CD4-positive, alpha-beta T cell treated with Interleukin-1 beta for 1 hour (primary cell): ENCODE measurements at places on chromosomes 12 and 14.

GRCh38 chr12:52436828-52437474 is 2.8 kb upstream of the KRT75 start:
- no peak for DNase-seq

DNA sequence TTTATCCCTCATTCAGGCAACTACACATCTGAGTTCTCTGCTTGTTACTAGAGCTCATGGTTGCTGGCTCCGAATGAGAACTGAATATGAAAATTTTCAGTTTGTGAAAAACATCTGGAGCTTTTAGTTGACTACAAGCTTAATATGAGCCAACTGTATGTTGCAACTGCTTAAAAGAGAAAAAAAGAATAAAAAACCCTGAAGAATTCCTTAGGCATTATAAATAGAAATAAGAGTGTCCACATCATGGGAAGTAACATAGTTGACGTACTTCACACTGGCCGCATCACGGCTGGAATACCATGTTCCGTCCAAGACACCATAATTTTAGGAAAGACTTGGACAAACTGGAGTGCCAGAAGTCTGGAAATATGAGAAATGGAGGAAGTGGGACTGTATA is 57.9 kb downstream of the PDE3A start:
- no peak for DNase-seq

DNA sequence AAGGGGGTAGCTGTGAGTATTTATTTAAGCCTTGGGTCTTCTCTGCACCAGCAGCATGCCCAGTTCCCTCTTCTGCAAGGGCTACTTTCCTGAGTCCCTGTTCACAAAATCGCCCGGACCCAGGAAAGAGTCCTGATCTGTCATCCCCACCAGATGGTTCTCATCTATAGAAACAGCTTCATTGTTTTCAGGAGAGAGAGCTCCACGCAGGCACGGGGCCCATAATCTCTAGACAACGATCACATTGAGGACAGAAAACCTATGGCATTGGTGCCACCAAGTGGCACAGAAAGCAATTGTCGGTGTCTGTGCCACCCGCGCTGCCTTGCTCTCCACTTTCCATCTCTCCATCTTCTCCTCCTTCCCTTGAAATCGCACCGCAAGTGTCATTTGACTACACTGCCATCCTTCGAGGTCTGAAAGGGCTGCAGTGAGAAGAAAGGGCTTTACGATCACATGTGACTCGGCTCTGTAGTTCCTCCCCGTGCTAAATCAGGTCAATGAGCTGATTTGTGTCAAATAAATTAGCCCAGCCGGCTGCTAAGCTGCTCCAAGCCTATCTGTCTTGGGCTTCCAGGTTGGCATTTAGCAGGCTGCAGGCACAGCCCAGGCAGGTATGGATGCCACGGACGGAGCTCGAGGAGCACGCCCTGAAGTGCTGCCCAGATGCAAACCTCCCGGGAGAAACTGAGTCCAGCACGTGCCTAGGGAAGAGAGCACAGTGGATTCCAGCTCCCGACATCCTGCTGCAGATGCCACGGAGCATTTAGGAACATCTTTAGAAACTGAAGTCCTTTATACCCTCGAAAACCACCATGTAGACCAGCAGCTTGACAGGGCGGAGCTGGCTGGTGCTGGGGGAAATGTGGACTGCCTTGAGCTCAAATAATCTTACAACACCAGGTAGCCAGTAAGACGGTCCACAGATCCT is 28.8 kb downstream of the SPRING1 start:
- peak; percentile 45 for DNase-seq

DNA sequence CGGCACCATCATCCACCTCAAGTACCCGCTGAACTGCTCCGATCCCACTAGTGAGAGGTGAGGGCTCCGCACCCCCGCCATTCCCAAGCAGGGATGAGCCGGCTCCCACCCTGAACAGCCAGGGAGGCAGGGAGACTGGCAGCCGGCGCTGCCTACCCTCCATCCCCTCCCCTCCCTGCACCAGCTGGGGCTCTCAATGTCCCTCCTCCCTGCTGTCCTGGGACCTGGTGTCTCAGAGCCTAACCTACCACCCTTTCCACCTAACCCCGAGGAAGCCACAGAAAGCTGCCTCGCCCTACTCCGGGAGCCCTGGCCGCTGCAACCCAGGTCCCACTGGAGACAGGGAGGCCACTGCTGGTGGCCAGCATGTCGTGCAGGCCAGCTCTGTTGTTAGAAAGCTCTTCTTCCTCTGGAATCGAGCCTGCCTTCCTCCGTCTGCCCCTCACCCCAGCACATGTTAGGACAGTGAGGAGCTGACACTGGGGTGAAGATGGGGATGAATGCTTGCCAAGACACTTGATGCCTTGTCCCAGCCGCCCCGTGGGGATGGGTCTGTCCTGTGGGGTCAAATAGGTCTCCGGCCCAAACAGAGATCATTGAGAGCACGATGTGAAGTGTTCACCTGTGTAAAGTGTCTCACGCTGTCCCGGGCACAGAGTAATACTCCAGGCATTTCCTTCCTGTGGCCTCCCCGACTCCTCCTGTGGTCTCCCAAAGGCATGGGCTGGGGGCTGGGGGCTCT is 1.1 kb downstream of the PTPN6 start:
- DNase-seq = no peak

DNA sequence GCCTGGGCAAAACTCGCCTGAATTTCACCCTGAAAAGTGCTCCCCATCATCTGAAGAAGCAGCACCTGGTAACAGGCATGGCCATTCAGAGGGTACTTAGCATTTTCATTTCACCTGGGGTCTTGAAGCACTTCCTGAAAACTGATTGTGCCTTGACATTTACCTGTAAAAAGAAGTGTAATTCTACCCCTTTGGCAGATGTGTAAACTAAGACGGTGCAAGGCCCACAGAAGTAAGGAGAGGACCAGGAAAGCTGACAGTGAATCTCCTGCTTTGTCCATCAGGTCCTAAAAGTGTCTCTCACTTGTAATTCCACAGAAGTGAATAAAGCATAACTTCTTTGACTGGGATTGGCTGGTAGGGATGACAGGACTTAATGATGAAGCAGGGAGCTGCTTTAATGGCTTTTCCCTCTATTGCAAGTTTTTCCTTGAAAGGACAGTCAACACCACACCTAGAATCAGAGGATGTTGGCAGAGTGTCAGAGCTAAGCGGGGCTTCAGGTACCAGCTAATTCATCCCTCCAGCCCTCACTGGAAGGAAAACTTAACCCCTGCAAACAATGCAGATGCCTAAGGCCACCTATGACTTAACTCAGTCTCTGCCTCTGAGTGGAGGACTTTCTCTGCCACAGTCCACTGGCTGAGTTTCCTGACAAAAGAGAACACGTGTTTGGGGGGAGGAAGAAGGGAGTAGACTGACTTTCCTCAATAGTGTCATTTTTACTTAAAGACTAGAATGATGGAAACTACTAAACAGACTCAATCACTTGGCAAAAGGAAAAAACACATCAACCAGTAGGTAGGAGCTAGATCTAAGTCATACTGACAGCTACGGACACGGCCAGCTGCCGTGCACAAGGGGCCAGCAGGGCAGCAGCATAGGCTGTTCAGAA is 74.7 kb downstream of the NUAK1 start:
- no peak for DNase-seq

DNA sequence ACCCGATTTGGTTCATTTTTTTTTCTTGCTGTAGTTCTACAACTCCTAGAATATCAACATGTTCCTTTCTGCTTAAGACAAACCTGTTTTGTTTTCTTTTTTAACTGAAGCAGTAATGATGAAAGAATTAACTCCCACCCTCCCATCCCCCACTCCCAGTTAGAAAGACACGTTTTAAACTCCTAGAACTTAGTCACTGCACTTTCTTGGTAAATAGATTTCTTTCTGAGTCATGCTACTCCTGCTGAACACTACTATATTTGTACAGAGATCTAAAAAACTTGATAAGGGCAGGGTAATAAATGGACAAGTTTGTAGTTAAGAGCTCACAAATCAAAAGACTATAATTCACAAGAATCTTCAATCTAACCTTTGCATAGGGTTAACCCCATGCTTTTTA is 118.9 kb upstream of the PTPRB start:
- no peak for DNase-seq

DNA sequence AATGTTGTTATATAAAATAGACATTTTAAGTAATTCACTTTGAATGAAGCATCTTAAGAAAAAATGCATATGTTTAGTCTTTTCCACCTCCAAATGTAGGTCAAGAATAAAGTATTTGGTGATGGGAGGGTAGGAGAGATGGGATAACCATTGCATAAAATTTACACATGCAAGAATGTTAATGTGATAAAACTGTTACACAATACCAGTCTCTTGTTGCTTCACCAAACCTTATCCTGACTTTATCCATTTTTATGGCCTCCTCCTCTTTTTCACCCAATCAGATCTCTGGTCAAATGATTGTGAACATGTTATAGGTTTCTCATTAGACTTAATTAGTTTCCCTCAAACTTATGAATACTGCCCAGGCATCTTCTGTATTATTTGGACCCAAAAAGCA is 994.5 kb upstream of the FLRT2 start:
- DNase-seq = no peak

DNA sequence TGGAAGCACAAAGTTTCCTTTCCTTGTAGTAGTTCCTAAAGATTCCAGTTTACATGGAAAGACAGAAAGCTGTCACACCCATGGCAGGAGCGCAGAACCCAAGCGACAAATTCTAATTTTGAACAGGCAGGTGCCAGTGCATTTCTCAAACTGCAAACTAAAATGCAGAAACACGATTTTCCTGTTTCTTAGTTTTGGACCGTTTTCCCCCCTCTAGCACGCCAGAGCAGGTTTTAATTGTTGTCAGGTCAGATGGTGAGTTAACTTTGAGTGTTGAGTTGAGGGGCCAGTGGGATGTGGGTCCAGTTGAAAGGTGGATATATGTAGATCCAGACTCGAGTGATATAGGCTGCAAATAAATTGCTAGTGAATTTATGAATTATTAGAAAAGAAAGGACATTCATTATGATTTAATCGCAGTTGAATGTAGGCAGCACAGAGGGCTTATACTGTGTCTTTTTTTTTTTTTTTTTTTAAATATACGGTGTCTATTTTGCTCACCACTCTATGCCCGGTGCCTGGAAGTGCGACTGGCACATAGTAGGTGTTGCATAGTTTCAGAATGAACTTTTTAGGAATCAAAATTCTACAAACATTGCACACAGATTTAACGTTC is 909 bp upstream of the ETFBKMT start:
- no peak for DNase-seq

DNA sequence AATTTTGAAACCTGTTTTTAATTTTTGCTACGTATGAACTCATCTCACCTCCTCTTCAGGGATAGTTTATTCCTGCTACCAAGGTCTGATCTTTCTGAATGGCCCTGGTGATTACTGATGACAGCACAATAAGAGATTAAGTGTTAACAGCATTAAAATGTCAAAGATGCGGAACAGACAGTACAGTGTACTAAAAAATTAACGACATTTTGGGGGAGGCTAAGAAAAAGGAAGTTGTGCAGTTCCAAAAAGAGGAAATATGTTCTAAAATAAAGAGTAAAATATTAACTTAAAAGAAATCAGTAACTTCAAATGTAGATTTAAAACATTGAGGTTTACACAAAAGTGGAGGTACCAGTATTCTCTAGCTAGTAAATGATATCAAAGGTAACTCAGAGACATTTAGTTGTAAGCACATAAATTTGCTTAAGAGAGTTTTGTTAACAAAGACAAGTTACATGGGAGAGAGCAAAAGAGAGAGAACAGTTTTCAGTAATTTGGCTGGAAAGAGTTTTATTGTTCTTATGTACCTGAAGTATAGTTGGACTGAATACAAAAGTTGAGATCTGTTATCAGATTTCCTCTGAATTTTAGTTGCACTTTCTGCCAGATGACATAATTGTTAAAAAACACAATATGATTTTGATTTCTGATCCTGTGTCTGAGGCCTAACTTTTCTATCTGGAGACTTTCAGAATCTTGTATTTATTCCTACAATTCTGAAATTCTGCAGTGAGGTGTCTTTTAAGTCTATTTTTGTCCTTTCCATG is 4.2 kb upstream of the CLECL1 start:
- no peak for DNase-seq
